ENCODE measurements at places on chromosomes 6 and 20. TPM values are rescaled to one million over a fixed set of nuclear protein-coding genes. Genes with fewer than 3 reads are reported as not detected.

GRCh38 chr6:74720923-74721322 lies 484.9 kb downstream of the COL12A1 start:
- H3K36me3 ChIP-seq, result no peaks in the 10 kb centered on the region
- H3K27ac ChIP-seq, result no peak overlapping the region
- no peaks in the 10 kb centered on the region for H3K4me1 ChIP-seq

DNA sequence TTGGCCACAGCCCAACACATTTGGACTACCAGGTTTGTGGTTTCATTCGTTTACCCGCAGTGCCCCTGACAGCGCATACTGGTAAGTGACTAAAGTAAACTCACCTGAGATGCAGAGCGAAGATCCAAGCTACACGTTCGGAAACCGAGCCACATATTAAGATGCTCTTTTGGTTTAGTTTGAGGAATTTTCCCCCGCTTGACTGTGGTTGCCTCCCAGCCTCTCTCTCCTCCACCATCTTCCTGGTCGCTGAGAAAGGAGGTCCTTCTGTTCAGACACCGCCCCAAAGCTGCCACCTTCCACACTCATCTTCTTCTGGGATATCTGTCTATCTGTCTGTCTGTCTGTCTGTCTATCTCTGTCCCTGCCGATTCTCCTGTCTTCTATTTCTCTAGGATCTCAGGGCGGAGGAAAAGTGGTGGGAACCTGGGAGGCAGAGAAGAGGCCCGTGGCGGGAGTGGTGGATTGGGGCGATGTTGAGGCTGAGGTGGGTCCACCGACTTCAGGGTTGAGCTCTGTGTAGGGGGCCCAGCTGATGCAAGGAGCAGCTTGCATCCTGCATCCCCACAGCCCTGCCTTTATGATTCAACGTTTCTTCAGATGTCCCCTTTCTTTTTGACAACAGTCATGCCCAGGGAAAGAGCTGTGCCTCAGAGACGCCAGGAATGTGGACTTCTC lies 196.9 kb upstream of the ZNF184 start:
- H3K4me3 ChIP-seq, result peak overlapping the region; percentile 74
- H3K27ac ChIP-seq, result peak overlapping the region; percentile 78
- peaks cover 68% of the 10 kb centered on the region for H3K27me3 ChIP-seq
- DNase-seq, result no peak

DNA sequence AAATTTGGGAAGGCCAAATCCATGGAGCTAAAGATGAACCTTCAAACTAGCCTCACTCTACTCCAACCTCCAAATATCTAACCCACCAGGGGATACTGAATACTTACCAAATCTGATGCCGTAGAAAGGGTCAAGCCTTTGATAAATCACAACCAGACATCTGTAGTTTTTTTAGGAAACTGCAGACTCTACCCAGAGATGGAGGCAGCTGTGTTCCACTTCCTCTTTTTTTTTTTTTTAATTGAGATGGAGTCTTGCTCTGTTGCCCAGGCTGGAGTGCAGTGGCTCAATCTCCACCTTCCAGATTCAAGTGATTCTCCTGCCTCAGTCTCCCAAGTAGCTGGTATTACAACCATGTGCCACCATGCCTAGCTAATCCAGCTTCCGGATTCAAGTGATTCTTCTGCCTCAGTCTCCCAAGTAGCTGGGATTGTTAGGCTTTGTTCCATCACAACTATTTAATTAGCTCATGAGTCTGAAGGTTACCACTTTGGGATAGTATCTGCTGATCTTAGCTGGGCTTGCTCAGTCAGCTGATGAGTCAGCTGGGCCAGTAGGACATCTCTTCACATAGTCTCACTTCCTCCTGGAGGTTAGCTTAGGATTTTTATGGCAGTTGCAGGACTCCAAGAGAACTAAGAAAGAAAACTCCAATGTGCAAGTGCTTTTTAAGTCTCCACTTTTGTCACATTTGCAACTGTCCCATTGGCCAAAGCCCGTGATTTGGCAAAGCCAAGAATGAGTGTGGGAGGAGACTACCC lies 13.3 kb downstream of the FRK start:
- H3K27ac ChIP-seq, result no peak overlapping the region
- no peak for DNase-seq
- no peaks in the 10 kb centered on the region for H3K27me3 ChIP-seq
- no peak overlapping the region for H3K4me3 ChIP-seq

DNA sequence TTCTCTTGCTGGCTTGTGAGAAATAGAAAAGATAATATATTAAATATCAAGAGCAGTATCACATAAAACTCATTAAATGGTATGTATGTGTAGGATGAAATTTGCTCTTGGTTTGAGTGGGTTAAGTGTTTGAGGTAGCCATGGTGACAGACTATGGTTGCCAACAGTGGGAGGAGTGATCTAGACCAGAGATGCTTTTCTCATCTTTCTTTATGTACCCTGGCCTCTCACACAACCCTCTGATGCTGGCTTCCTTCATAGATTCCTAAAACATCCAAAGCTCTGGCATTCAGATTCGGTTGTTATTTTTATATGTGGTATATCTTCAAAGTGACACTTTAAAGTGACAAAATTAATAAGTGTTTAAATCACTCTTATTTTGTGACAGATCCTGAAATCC lies 9.0 kb upstream of the MLIP start:
- no peaks in the 10 kb centered on the region for H3K36me3 ChIP-seq
- no peak overlapping the region for H3K27ac ChIP-seq
- H3K27me3 ChIP-seq, result peaks cover 10% of the 10 kb centered on the region
- H3K4me3 ChIP-seq, result no peak overlapping the region
- DNase-seq, result no peak
- H3K4me1 ChIP-seq, result peaks cover 4% of the 10 kb centered on the region

GRCh38 chr20:11170025-11170424 lies 496.2 kb upstream of the JAG1 start:
- DNase-seq, result no peak
- no peaks in the 10 kb centered on the region for H3K36me3 ChIP-seq

- no peaks in the 10 kb centered on the region for H3K36me3 ChIP-seq
- DNase-seq, result no peak
- H3K4me3 ChIP-seq, result no peak overlapping the region
- no peaks in the 10 kb centered on the region for H3K27me3 ChIP-seq
- H3K27ac ChIP-seq, result no peak overlapping the region
- no peaks in the 10 kb centered on the region for H3K4me1 ChIP-seq
These were observed 22.1 kb upstream of the EEF1A1 start for GRCh38 chr6:73542891-73543290.

Gene CLIC5
- 1.8 TPM for total RNA-seq

Gene BMP5
- total RNA-seq, result 4.9 TPM

All from mesothelial cell of epicardium (in vitro differentiated cells).